ENCODE measurements at places on chromosomes 7 and 10. TPM values are rescaled to one million over a fixed set of nuclear protein-coding genes. Genes with fewer than 3 reads are reported as not detected.

The ZNRF2 gene
- total RNA-seq: 4.2 TPM

The BTBD16 gene
- total RNA-seq: not detected

The PNLIPRP2 gene
- not detected for total RNA-seq

The SH2B2 gene
- total RNA-seq: 7.3 TPM

The PRR15 gene
- total RNA-seq: 21.1 TPM

The ZSCAN25 gene
- 6.9 TPM for total RNA-seq

The TMEM72 gene
- total RNA-seq: not detected

The IL6 gene
- total RNA-seq: 291 TPM

The FZD8 gene
- total RNA-seq: 10.2 TPM

The FRMD4A gene
- total RNA-seq: 11.8 TPM

The BUD31 gene
- 95.1 TPM for total RNA-seq

The SPDYE11 gene
- total RNA-seq: not detected

The C10orf53 gene
- not detected for total RNA-seq

The PAX4 gene
- total RNA-seq: not detected

The TMEM176B gene
- total RNA-seq: not detected

The SAP25 gene
- not detected for total RNA-seq

The BAIAP2L1 gene
- 1.3 TPM for total RNA-seq

The CPN1 gene
- total RNA-seq: not detected

The KMT2C gene
- total RNA-seq: 15.3 TPM

The TEX47 gene
- not detected for total RNA-seq

The CPED1 gene
- 10.5 TPM for total RNA-seq

The PNLIPRP1 gene
- not detected for total RNA-seq

The VENTX gene
- not detected for total RNA-seq

The FGFR2 gene
- 0.16 TPM for total RNA-seq

The COL17A1 gene
- 0.36 TPM for total RNA-seq

The GOLGA7B gene
- not detected for total RNA-seq

The VDAC2 gene
- 198 TPM for total RNA-seq

The DGKI gene
- total RNA-seq: 0.36 TPM
